Kidney glomerular epithelial cell (primary cell): ENCODE measurements at places on chromosomes 4 and X.
A peak's percentile ranks its signal among the peaks of the same experiment; 100 is the strongest.

GRCh38 chr4:83019794-83020494 is 9.3 kb upstream of the LIN54 start:
- no peak for DNase-seq

- DNase-seq = no peak
These were observed 1.4 kb downstream of the DGKK start for GRCh38 chrX:50469206-50469605.

DNA sequence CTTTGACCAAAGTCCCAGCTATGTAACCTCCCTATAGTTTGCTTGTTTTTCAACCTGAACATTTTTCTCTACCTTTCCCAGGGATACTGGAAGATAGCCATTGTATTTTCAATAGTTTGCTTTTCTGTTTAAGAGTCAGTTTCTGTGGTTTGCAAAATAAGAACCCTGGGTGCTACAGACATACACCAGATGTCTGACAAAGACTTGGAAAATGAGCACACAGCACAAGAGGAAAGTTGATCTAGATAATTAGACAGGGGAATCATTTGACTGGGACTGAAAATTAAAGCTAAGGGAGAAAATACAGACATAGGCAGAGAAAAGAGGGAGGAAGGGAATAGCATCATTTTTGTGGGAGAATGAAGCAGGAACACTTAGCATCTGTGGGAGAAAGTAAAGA is 218.3 kb upstream of the CNKSR2 start:
- DNase-seq = no peak

DNA sequence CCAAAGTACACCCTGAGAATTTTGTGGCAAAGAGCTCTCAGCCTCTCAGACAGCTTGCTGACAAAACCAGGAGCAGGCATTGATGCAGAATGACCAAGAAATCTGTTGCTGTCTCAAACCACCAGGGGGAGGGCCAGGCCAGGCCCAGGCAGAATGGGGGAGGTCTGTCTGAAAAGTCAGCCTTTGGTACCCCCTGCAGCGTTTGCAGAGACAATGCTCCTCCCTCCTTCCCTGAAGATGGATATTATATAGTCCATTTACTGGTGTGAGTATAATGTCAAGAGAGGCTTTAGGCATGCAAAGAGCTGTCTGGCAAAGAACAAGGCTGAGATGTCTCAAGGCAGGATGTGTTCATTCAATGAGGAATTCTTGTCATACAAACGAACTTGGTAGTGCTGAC is 52.9 kb upstream of the TRPC5OS start:
- DNase-seq = peak; percentile 13

DNA sequence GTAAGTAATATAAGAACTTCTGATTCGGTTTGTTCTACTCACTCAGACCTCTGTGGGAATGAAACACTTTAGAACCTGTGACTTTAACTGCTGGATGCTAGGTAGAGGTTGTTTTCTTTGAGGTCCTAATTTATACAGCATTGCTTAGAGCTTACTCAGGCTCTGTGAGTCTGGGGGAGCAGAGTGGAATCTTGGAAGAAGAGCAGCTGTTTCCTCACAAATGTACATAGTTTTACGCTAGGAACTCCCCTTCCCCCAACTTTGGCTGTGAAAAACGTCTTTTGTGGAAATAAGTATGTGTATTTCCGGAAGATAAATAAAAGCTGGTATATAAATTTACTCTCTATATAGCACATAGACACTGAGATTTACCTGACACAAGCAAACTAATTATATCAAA is 141.4 kb downstream of the NAA11 start:
- no peak for DNase-seq

GRCh38 chr4:70994387-70995099 is 1.1 kb downstream of the DCK start:
- DNase-seq = no peak

DNA sequence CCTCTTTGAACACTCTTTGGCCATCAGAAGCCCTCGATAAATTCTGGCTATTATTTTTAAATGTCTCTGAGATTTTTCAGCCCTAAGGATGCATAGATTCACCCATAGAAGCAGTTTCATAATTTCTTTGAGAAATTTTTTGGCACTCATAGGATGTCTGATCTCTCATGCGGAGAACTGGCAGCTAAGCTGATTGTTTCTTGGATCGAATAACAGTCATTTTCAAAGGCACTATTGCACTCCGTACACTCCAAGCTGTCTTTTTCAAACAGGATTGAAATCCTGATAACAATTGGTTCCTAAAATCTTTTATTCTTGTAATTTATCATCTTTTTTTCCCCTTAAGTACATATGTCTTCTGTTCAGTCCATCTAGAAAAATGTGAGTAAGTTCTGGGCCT is 411.9 kb downstream of the SPOCK3 start:
- DNase-seq = no peak

DNA sequence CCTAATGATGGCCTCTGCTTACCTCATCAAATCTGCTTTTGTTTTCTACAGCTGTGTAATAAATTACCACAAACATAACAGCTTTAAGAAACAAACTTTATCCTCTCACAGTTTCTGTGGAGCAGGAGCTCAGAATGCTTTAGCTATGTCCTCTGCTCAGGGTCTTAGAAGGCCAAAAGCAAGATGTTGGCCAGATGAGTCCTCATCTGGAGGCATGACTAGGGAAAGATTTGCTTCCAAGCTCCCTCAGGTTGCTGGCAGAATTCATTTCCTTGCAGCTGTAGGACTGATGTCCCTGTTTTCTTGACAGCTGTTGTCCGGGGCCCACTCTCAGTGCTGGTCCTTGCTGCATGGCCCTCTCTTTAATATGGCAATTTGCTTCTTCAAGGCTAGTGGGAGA is 116.7 kb upstream of the PDE5A start:
- no peak for DNase-seq

GRCh38 chrX:107704587-107704986 is 71.0 kb downstream of the TSC22D3 start:
- no peak for DNase-seq

DNA sequence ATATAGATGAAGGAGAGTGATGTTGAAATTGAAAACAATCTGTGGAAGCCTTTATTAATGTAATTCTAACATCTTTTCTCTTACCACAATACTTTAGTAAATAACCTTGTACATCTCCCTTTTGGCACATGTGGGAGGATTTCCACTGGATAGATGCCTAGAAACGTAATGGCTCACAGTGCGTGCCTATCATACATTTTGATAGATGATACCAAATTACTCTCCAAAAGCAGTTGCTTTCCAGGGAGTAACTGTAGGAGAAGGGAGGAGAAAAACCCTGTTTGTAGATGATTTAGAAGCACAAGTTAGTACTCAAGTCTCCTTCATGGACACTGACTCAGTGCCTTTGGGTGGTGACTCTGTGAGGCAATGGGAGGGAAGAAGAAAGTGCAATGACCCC is 476.3 kb downstream of the CCSER1 start:
- no peak for DNase-seq

- no peak for DNase-seq
These were observed 33.6 kb downstream of the LNX1 start for GRCh38 chr4:53557669-53558064.

DNA sequence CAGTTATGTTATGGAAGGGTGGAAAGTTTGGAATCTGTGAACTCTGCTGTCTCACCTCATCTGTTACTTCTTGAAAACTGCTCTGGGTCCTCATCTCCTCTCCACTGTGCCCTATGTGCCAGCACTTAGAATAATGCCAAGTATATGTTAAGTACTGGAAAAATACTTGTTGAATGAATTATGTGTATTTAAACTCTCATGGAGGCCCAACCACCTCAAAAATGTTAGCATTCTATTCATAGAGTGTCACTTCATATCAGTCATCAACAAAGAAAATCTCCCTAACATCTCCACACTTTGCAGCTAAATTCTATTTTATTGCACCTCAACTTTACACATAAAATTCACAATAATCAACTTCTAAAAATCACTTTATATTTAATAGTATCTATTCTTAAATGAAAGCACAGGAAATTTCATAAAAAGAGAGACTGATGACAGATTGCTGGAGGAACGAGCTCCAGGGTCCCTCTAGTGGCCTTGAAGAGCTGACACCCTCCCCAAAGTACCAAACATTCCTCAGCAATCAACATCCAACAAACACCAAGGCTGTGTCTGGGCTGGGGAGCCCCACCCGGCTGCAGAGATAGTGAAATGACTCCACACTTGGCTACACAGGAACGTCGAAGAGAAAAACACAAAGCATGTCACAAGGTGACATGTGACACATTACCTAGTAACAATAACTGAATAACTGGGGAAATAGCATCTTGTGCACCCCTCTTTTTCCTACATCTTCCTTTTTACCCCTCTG is 45.8 kb downstream of the SLC39A8 start:
- DNase-seq = peak; percentile 43

GRCh38 chr4:31557437-31557836 is 837.3 kb downstream of the PCDH7 start:
- peak; percentile 39 for DNase-seq

- no peak for DNase-seq
These were observed 122.2 kb downstream of the CBR4 start for GRCh38 chr4:168887809-168888208.

- DNase-seq = peak; percentile 35
These were observed 68.0 kb downstream of the NOCT start for GRCh38 chr4:139083607-139083955.

DNA sequence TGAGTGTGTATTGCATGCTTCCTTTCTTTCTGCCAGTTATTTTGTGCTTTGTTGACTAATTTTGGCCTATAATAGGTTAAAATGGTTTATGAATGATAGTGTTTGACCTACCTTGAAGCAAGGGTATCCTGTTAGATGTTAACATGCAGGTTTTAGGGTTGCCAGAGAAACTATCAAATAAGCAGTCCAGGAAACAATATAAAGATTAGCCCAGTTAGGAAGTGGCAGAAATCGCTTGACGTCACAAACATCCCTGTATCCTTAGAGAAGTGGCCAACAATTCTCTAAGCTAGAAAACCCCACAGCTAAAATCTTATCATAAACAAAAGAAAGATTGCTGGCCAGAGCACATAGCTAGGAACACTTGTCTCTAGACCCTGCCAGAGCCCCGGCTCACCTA is 3.8 kb downstream of the NAP1L5 start:
- no peak for DNase-seq

DNA sequence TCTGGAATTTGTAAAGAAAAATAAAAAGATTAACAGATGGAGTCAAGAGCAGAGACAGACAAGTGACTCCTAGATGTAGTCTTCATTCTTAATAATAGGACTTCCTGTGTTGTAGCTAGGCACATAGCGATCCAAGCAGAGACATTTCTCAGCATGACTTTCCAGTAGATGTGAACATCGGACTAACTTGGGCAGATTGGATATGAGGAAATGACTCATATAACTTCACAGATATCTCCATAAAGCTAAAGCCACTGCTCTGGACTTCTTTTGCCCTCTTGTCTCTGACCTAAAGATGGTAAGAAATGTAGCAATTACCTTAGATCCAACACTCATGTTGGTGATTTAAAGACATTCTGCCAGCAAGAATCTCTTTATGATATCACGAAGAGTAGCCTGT is 131.7 kb downstream of the EPHA5 start:
- DNase-seq = no peak

DNA sequence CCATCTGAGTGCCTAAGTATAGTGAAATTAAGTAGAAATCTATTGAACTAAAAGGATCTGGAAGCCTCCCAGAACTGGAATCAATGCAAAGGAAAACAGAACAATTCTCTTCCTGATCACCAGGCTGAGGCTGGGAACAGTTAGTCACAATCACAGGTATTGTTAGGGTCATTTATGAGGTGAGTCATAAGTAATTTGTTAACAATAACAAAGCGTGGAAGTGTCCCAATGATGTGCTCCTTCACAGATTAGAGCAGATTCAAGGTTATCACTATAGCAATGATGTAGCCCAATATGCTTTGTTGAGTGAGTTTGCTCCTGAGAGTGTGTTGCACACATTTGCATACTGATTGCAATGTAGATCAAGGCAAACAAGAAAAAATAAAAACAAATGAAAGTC is 228.1 kb downstream of the ZNF674 start:
- peak; percentile 2 for DNase-seq

DNA sequence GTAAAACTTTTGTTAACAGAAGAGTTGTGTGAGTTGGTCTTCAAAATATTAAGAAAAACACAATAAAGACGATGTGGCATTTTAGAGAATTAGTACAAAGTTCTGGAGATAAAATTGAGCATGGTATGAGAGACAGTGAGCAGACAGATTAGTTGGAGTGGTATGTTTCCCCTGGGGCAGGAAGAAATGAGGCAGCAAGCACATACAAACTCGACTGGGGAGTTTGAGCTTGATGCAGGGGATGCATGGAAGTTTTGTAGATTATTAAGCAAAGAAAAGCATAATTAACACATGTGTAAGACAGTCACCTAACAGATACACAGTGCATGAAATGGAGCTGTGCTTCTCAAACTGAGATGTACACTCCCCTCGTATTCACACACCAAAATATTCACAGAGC is 58.1 kb upstream of the IL2 start:
- no peak for DNase-seq

DNA sequence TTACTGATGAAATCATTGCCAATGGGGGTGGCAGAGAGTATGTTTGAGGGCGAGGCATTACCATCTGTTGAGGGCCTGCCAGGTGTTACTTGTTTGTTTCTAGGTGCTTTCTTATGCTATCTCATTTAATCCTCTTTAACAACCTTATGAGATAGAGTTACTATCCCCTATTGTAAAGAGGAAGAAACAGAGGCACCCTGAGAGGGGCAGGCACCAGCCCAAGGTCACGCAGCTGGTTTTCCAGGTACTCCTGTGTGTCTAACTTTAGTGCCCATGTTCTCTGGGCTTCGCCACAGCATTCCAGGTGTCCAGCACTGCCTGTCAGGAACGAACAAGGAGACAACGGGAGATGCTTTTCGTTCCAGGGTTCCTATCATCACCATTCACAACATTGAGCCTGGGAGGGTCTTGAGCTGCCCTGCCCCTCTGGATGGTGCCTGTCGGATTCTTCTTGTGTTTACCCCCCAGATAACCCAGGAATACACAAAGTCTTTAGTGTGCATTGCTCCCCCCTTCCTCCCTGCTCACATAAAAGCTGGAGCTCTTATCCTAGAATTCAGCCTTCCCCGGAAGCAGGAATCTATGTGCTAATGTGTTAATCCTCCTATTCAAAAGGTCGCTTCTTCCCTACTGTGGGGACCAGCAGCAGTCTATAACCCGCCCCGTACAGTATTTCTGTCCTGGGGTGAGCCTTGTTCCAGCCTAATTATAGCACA is 24.9 kb upstream of the GPC4 start:
- no peak for DNase-seq

DNA sequence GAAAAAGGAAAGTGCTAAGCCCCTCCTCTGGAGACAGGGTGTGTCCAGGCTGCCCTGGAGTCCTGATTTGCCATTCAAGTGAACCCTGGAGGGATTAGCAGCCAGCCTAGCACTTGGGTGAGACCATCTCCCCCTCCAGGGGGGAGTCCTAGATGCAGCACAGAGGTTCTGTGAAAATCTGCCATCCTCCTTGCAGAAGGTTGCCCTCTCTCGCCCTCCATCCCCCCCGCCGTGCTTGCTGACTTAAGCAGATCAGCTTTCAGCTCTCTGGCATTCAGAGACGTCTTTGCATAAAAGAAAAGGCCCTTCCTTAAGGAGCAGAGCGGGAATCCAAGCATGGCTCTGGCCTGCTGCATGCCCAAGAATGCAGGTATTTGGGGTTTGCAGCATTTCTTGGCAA is 102.1 kb upstream of the SCML1 start:
- no peak for DNase-seq
